ENCODE measurements at places on chromosomes 7 and 10.

DNA sequence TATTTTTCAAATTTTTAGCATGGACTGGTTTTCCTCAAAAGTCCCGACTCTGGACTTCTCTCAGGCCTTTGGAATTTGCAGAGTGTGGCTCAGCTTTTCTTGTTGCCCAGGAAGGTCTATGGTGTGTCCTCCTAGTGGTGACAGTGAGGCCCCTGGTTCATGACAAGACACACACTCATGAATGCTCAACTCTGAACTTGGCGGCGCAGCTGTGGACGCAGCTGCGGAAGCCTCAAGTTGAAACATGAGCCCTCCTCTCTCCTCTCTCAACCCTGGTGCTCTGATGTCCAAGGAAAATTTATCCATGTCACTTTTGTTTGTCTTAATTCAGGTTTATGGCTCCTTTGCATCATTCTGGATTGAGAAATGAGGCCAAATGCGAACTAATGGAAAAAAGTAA is 183.9 kb downstream of the HECW1 start:
- no peak for DNase-seq

- DNase-seq, result no peak
Observed at GRCh38 chr10:100793055-100793454, 47.7 kb downstream of the PAX2 start.

GRCh38 chr7:608361-608760 is 88.7 kb upstream of the PDGFA start:
- no peak for DNase-seq

GRCh38 chr10:74955796-74956195 is 129.4 kb downstream of the KAT6B start:
- no peak for DNase-seq

- no peak for DNase-seq
Observed at GRCh38 chr10:3082290-3082689, 14.9 kb downstream of the PFKP start.

- no peak for DNase-seq
Observed at GRCh38 chr10:88045656-88046415, 182.4 kb downstream of the PTEN start.

DNA sequence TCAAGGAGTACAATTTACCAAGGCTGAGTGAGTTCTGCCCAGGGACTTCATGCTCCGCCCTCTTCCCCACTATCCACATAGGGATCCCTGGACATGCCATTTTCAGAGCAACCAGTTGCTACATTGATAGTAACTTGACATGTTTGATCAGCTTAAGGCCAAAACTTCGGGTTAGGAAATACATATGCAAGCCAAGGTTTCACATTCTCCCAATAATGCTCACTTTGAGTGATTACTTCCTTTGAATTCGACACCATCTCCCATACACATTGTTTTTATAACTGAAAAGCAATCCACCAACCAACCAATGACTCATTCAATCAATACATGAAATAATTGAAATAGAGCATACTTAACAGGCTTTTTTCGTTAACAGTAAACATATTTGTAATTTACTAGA is 137.9 kb downstream of the GLI3 start:
- DNase-seq, result no peak

- DNase-seq, result no peak
Observed at GRCh38 chr10:131195116-131195515, 116.4 kb downstream of the TCERG1L start.

GRCh38 chr10:87685832-87686574 is 26.3 kb downstream of the PAPSS2 start:
- DNase-seq, result no peak

- peak; percentile 50 for DNase-seq
Observed at GRCh38 chr10:62492012-62492869, 118.1 kb downstream of the ZNF365 start.

GRCh38 chr7:11216276-11216675 is 242.6 kb downstream of the PHF14 start:
- no peak for DNase-seq

DNA sequence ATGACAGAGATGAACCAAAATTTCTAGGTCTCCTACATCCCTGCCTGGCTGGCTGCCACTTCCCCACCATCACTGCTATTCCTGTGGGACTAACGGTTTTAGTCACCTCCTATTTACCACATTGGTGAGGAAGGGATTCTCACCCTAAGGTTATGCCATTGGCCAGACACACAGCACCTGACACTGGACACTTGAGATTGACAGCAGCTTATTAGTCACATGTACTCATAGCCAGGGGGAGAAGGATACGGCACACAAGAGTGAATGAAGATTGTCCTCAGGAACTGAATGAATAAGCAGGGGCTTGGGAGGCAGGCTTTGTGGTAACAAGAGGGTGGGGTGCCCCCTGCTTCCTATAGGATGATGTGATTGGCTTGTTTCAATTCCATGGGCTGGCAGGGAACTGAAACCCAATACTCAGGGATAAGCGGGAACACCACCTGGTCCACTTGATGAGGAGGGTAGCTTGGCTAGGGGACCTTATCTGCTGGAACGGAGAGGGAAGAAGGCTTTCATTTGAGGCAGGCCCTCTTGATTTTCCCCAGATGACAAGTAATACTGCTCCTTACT is 99.0 kb downstream of the SPAG6 start:
- DNase-seq, result no peak

- no peak for DNase-seq
Observed at GRCh38 chr10:30422151-30422695, 11.8 kb upstream of the MAP3K8 start.

- no peak for DNase-seq
Observed at GRCh38 chr7:127655720-127656119, 3.7 kb downstream of the SND1 start.

DNA sequence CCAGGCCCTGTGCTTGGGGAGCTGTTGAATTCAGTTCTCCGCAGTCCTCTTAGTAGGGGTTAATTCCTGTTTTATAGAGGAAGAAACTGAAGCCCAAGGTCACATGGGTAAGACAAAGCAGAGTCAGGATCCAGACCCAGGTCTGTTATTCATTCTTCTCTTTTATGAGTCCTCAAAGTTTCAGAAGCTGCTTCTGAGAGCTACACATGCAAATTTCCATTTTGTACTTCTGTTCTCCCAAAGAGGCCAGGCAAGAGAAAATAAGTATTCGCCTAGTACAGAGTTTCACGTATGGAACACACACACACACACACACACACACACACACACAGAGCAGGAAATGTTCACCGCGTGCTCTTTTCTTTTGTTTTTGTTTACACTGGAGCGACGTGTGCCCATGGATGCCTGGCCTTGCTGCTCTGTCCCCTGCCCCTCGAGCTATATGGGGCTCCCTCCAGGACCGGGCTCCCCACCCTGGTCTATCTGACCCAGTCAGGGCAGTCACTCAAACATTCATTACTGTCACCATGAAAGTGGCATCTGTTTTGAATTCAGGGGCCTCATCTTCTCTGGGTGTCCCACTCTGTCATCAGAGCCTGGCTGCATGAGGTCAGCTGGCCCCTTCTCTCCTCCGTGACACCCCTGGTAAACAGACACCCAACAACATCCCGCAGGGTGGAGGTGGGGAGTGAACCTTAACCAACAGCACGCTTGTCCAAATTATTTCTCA is 84.4 kb downstream of the TNS3 start:
- DNase-seq, result no peak

GRCh38 chr7:2526659-2527504 is 7.3 kb downstream of the LFNG start:
- no peak for DNase-seq

DNA sequence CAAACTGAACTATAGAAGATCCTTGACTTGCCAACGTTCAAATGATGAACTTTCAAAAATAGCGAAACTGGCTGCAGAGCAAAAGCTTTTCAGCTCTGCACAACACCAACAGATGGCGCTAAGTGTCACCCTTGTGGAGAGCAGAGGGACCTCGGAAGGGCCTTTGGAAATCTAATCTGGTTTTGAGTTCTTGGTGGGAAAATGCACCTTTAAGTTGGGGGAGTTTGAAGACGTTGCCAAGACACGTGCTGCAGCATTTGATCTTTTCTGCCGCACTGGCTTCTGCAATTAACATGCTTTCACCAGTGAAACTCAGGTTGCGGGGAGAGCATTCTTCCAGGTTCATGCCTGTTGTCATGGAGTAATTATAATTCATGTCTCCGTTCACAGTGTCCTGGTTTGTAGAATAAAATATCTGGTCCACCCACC is 26.3 kb upstream of the WDR11 start:
- DNase-seq, result peak; percentile 10

GRCh38 chr10:127408733-127409132 is 140.4 kb upstream of the NPS start:
- DNase-seq, result peak; percentile 83

GRCh38 chr10:78551184-78552005 is 517.4 kb upstream of the ZMIZ1 start:
- no peak for DNase-seq

DNA sequence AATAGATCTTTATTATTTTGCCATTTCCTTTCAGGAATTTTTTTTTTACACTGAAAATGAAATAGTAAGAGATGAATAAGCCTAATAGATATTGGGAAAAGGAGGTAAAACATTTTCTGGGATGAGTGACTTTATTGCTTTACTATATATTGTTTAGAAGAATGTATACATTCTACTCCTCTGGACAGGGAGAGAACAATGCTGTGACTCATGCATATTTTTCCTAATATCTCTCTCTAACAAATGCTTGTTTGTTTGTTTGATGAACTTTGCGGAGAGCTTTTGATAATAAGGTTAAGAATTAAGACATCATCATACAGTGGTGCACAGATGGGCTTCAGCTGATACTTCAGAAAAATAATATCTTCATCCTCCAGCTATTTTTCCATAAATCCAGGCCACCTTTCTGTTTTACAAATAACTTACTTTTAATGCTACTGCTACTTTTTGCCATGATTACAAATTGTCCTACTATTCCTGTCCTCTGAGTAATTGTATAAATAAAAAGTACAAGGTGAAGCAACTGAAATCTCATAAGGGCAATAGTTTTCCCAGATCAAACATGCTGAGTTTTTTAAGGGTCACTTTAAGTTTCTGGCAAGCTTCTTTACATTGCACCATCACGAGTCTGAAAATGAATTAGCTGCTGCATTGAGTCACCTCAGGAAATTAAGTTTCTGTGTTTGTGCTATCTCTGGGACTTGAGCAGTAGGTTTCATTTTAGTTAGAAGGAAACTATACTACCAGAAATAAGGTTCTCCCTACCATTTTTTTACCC is 207.3 kb upstream of the POT1 start:
- DNase-seq, result peak; percentile 70

GRCh38 chr7:106152313-106152665 is 40.2 kb upstream of the SYPL1 start:
- DNase-seq, result no peak
